Colonic mucosa (tissue), 4 donors: ENCODE measurements at places on chromosomes 2 and 18.
A peak's percentile ranks its signal among the peaks of the same experiment; 100 is the strongest.

- DNase-seq = peak; percentile 20
Observed at GRCh38 chr2:44560352-44560751, 198.6 kb downstream of the CAMKMT start.

DNA sequence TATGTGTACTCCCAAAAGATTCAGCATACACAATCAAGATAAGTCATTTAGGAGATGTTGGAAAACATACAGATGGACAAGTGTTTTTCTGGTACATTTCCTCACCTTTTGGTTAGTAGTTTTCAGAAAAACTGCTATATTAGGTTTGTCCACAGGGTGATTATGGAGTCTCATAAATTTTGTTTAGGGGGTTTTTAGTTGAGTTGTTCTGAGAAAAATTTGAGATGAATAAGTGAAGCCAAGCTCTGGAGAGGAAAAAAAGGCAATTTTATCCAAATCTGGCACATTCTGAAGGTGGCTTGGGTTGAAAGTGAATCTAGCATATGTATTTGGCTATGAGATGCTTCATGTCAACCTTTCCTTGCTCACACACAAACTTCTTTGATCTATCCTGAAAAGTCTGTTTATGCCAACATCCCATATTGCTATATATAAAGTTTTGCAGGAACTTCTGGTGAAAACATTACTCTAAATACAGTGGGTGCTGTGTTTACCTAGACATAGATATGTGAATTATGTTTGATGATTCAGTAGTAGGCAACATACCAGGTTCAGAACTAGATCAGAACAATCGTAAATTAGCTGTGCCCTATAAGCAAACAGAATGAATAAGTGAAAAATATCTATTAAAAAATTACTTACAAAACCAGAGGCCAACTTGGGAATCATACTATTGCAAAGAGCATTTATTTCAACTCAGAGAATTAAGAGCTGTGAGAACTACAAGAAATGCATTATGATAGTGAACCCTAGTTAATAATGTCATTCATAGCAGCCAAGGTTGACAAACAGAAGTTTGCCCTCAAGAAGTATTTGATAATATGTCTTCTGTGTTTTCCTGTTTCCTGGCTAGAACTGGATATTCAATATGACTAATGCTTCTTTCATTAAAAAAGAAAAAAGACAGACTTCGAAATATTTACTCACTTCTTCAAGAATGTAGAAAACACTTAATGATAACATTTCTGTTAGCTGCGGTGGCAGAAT is 552.0 kb downstream of the IRS1 start:
- no peak for DNase-seq

DNA sequence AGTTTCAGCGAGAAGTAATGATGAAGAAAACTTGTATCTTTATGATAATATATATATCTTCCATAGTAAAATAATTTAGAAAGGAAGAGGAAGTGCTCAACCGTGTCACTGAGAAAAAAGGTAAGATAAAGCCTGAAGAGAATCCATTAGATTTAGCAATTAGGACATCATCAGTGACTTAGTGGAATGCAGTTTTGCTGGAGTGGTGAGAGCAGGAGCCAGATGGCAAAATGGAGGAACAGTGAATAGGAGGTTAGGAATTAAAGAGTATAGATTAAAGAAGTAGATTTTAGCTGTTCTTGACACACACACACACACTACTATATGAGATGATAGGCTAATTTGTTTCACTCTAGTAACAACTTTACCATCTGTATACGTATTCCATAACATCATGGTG is 157.1 kb upstream of the EPC2 start:
- no peak for DNase-seq

DNA sequence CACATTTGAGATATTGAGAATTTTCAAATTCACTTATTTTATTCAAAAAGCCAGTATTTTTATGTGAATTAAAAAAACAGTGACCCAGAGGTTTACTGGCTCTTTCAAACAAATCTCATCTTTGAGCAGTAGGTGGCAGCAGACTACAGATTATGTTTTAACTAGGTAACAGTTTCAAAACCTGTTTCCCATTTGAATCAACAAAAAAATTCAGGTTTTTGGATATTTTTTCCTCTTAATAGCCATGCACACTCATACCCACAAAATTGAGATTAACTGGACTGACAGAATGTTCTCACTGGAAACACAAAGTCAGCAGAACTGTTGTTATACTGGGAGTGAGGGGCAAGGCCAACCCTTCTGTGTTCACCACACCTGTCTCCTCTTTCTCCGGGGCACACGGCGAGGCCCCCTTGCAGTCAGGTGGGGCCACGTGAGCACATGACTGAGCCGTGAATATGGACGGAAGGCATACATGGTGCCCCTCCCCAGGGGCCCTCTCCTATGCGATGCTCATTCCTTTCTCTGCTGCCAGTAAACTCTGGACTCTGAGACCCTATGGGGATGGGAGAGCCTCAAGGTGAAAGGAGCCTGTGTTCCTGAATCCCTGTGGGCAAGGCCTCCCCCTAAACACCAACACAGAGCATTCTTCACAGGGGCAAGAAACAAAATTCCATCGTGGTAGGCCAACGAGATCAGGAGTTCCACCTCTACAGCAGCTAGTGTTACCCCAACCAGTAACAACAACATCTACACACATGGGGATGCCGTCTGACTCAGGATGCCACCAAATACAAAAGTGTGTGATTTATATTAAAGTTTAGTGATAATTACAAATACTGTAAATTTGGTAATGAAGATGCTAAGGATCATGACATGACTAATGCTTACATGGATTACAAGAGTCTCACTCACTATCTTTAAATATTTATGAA is 80.4 kb downstream of the LPIN2 start:
- peak; percentile 66 for DNase-seq

- DNase-seq = no peak
Observed at GRCh38 chr2:29322011-29322410, 206.8 kb downstream of the CLIP4 start.

- no peak for DNase-seq
Observed at GRCh38 chr18:25704494-25704893, 352.5 kb upstream of the ZNF521 start.

- no peak for DNase-seq
Observed at GRCh38 chr2:1940679-1941078, 196.4 kb upstream of the PXDN start.

- no peak for DNase-seq
Observed at GRCh38 chr2:106284691-106285202, 90.6 kb upstream of the UXS1 start.

DNA sequence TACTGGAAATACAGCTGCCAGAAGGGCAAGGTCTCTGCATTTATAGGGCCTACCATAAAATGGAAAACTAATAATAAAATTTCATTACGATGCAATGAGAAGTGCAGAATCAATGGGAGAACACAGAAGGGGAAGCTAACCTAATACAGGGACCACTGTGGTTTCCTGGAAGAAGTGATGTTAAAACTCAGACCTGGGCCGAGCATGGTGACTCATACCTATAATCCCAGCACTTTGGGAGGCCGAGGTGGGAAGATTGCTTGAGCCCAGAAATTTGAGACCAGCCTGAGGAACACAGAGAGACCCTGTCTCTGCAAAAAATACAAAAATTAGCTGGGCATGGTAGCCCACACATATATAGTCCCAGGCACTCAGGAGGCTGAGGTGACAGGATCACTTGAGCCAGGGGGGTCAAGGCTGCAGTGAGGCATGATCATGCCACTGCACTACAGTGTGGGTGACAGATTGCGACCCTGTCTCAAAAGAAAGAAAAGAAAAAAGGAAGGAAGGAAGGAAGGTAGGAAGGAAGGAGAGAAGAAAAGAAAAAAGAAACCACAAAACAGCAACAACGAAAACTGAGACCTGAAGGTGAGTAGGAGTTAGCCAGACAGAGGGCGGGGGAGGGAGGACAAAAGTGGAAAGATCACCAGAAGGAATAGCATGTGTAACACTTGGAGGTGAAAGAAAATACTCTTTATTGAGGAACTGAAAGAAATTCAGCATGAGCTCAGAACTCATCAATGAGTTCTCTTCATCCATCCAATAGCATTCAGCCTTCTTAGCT is 58.3 kb upstream of the DTNA start:
- no peak for DNase-seq

DNA sequence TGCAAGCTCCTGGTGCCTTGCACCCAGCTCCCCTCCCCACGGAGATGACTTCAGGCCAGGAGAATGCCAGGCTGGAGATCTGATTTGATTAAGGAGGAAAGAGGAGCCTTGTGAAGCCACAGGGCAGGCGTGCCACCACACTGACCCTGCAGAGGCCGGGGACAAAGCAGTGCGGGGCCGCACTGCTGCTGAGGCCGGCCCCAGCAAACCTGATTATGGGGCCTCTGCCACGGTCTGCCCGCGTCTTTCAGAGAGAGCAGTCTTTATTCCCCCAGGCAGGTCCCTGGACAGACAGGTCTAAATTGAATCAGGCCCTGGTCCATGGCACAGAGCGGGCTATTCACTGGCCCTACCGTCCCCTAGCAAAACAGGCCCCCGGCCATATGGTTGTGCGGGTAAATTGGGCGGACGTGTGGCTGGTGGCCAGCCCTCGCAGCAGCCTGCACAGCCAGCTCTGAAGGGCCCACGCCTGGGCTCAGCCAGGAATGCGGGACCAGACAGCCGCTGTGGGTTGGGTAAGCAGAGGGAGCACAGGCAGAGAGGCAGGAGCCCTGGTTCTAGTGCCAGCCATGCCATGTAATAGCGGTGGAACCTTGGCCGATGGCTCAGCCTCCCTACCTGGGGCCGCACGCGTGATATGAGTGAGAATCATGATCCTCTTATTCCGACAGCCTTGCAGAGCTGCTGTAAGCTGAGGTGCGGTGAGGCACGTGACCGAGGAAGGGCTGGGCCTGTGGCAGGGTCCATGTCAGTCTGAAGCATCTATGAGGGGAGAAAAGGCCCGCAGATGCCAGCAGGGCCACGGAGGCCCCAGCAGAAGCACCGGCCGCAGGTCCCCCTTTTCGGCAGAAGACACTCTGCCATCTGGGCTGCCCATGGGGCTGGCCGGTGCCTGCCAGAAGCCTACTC is 97.3 kb upstream of the MYCN start:
- no peak for DNase-seq

- DNase-seq = no peak
Observed at GRCh38 chr2:120110507-120110906, 97.6 kb downstream of the EPB41L5 start.

- DNase-seq = no peak
Observed at GRCh38 chr2:53208815-53209214, 558.8 kb upstream of the CHAC2 start.

- DNase-seq = no peak
Observed at GRCh38 chr2:44040365-44040764, 44.6 kb upstream of the LRPPRC start.

GRCh38 chr2:86074256-86074655 is 31.4 kb downstream of the POLR1A start:
- no peak for DNase-seq

DNA sequence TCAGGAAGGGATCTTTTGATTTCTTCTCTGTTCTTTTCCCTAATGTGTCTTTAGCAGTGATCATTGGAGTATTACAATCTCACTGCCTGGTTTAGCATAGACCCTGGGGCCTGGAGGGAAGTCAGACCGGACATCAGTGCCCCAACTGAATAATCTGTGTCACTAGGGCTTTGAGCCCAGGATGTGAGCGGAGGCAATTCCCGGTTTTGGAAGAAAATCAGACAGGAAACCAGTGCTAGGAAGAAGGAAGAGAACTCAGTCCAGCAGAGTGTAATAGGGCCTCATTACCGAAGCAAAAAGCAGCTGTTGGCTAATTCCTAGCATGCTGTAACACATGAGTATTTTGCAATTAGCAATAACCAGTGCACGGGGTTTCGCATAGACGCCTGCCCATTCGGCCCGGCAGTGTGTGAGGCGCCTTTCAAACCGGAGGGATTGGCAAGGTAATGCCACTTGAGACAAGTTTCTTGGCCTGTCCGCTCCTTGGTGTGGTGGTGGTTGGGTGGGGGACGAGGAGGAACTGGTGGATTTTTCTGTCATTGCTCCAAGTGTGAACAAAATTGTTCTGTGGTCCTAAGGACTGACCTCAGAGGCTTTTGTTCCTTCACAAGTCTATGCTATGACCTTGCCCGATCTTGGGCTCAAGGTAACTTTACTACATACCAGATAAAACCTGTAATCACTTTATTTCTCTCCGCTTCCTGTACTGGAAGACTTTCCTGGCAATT is 2.8 kb downstream of the FOSL2 start:
- peak; percentile 68 for DNase-seq

DNA sequence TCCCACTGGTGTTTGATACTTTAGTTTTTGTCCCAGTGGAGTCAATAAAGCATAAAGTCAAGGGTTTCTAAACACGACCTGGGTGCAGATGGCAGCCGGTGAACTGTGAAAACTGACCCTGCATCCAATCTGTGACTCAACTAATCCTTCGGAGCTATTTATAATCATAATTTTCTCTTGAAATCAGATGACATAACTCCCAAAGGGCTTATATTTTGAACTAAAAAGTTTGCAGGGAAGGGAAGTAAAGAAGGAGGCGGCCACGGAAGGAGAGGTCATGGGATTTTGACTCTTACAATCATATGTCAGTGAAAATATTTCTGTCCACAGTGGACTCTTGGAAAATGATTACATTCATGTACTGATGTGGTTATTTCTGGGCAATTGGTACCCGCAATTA is 178.5 kb downstream of the PDE1A start:
- no peak for DNase-seq

DNA sequence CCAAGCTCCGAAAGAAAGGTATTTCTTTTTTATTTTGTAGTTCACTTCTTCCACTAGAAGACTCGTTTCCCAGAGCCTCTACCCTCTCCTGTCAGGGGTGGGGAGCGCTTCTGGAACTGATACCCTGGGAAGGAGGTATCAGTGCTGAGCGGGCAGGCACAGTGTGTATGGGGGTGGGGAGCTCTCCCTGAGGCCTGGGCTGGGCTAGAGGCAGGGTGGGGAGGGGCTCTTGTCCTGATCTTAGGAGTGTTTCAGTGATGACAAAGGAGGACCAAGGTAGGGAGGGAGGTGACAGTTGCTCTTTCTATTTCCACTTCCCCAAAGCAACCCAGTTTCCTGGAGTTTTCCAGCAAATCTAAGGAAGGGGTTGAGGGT is 65.4 kb downstream of the ARHGAP25 start:
- DNase-seq = no peak

DNA sequence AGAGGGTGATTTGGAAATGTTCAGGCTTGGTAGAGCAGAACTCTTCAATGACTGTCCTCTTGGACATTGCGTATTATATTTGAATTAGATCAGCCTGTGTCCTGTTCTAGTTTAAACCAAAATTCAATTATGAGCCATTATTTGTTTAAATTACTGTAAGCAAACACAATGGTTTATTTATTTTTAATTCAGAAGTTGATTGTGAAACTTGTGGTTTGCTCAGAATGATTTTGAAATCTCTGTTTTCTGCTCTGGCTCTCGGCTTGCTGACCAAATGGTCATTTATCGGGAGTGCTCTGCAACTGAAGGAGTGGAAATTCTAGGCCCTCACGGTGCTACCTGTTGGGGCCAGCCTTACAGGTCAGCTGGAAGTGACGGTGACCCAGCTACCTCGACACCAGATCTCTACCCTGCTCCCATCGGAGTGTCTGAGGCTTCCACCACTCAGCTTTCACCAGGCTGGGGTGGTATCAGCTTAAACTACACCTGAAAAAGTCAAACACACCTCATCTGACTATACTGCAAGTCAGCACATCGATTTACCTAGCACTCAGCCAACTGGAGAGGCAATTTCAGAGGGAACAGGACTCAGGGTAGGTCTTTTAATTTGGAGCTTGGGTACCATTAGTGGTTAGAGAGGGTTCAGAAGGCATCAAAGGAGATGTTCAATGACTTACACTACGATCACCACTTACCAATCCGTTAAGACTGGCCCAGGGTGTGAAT is 36.8 kb upstream of the GPD2 start:
- DNase-seq = peak; percentile 20

- no peak for DNase-seq
Observed at GRCh38 chr2:209564816-209565215, 141.0 kb downstream of the MAP2 start.
